Hematopoietic multipotent progenitor cell treated with erythropoietin and hydrocortisone succinate and interleukin-3 and kit ligand, for 4 days (in vitro differentiated cells): ENCODE measurements at places on chromosomes 3 and 15.
A peak's percentile ranks its signal among the peaks of the same experiment; 100 is the strongest.

GRCh38 chr15:37037850-37038715, 62.3 kb downstream of the MEIS2 start:
- DNase-seq: no peak

GRCh38 chr3:79019137-79019923, 748.5 kb downstream of the ROBO1 start:
- peak; percentile 89 for DNase-seq

DNA sequence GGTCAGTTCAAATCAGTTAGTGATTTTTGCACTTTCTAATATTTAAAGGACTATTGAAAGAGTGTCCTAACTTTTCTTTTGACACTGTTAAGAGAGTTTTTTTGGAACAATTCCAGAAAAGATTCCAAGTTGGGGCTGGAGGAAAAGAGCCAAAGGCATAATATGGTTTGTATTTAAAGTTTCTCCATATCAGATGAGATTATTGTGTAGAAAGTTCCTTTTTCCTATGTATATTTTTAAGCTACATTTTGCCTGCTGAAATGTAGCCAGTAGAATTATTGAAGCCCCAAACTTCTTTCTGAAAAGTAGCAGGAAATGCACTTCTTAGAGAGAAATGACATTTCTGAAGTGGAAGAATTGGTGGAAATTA, 136.5 kb upstream of the TSC22D2 start:
- no peak for DNase-seq

DNA sequence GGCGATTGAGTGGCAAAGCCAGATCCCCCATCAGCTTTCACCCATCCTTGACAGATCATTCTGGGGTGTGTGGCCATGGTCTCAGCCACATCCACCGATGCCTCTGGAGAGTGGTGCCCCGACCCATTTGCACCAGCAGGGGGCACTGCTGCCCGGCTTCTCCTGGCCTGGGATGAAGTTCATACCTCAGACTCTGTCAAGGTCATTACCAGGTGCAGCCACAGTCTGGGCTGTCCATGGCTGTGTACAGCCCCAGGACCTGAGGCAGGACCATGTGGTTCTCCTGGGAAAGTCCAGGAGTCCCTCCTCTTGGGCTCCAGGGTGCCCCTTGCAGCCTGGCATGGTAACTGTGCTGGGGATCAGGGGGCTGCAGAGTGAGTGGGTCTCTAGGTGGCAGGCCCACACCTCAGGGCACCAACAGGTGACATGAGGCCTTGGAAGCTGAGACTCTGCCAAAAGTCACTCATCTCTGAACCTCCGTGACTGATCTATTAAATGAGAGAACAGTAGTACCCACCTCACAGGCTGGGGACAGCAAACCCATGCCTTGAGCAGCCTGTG, 67.2 kb downstream of the CACNA2D2 start:
- DNase-seq: peak; percentile 81

- no peak for DNase-seq
Observed at GRCh38 chr3:170511371-170511770, 74.5 kb downstream of the SLC7A14 start.

GRCh38 chr3:147575391-147575790, 166.2 kb downstream of the ZIC1 start:
- no peak for DNase-seq
